ENCODE measurements at places on chromosomes 6 and 20.

DNA sequence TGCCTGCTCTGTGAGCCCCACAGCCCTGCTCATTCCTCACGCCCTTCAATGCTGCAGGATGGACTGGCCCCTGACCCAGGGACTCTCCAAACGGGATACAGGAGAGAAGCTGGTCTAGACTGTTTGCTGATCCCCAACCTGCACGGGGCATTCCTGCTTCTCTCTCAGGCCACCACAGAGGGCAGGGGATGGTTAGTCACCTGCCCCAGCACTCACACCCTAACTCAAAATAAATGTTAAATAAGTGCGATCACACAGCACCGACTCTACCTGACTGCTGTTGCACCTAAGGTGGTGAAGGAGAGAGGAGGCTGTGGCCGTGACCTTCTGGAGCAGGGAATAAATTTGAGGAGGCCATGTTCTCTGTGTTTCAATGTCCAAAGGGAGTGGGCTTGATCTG is 39.9 kb upstream of the TGM6 start:
- DNase-seq, result no peak

DNA sequence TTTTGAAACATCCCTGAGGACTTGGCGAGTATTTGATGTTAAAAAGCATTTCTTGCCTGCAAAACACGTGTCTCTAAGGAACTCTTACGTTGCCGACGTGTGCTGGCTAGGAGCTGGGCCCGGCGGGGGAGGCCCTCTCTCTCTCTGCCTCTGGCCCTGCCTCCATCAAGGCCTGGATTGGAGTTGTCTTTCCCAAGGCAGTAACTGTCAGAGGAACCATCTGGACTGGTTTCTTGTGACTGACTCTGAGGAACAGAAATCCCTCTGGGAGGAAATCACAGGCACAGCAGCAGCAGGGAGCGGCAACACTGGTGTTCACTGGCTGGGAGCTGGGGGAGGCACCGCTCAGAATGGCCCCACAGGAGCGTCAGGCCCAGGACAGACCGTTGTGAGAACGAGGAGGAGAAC is 244.2 kb downstream of the NRN1 start:
- no peak for DNase-seq

DNA sequence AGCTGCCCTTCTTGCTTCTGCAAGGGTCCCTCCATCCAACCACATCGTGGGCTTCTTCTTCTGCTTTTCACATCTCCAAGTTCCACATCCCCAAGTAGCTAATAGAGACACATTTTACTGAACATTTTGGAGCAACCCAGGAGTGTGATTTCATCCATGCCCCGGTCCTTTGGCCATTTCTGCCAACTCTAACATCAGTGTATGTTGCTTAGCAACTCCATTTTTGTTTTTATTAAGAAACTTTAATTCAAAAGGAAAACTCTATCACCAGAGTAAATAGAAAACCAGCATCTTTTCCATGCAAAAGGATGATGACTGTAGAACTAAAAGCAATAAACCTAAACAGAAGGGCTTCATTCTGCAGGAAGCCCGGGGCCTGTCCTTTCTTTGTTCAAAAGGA is 32.7 kb upstream of the SULF2 start:
- no peak for DNase-seq

GRCh38 chr6:152981989-152982903 is 595 bp downstream of the FBXO5 start:
- no peak for DNase-seq

- DNase-seq, result no peak
Observed at GRCh38 chr6:27414996-27415395, 26.4 kb downstream of the ZNF391 start.

DNA sequence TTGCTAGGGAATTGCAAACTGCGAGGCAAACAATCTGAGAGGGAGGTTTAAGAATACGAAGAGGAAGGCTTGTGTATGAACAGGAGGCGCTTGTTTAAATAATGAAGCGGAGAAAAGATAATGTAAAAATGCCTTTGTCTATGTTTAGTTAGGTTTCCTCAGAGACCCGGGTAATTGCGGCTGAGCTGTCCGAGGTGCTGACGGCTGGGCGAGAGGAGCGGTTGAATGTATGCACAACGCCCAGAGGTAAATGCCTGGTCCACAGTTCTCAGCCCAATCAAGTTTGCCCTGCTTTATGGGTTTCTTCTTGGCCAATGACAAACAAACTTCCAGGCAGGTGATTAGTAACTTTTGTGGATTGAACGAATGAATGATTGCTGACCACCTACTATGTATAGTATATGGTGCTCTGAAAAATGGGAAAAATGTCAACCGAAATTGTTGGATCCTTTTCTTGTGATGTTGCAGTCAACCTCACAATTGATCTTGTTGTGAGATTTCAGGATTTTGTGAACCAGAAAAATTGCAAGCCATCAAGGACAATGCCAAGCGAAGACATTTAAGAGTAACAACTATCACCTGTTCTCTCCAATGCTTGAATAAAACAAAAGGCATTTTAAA is 38.3 kb upstream of the SLC32A1 start:
- peak; percentile 38 for DNase-seq

DNA sequence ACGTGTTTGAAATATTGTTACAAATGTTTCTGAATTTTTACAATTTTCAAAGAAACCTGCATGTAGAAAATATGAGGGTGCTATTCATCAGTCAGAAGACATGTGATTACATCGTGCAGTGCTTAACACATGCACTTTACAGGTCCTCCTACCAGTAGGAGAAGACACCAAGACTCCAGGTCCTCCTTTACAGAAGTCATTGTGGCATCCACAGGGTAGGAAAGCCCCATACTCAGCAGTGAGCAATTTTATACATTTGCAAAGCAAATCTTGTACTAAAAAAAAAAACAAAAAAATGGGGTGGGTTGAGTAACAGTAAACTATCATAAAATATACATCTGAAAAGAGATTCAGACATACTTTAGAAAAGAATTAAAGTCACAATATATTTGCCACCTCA is 14.0 kb downstream of the TPD52L1 start:
- no peak for DNase-seq

DNA sequence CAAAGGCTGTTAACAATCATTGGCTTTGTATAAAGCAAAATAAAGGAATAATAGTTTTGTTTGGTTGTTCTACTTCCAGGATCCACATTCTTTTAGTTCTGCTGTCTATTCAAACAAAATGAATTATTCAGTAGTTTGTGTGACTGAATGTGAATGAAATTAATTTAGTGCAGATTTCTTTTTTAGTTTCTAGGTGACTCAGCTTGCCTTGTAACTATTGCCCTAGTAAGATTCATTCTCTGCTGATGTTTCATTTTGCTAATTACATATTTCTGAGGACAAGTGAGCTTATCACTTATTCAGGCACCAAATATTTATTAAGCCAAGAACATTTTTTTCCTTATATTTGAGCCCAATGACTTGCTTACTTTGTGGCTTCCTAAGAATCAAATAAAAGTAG is 46.5 kb upstream of the RIPOR2 start:
- no peak for DNase-seq

DNA sequence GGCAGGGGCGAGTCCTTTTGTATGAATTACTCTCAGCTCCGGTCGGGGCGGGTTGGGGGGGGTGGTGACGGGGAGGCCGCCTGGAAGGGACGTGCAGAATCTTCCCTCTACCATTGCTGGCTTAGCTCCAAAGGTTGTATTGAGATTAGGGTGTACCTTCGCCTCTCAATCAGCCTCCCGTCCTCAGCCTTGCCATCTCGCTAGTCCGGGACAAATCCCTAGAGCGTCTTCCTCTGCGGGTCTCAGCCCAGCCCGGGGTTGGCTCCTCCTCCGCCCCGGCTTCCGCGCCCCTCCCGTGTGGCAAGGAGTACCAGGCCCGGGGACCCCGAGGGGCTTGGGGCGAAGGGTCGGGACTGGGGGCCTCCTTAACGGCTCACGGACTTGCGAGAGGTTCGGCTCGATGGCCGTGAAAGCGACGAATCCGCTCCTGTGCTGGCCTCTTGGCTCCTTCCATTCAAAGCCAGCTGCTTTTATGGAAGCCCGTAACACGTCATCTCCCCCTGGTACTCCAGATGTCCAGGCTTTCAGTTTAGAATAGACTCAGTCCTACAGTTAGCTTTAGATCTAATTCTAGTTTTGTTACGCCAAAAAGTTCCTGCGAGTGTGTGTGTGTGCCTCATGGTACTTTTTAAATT is 636 bp upstream of the EEF1A1 start:
- DNase-seq, result no peak

GRCh38 chr6:89386917-89387491 is 25.1 kb downstream of the RRAGD start:
- no peak for DNase-seq

DNA sequence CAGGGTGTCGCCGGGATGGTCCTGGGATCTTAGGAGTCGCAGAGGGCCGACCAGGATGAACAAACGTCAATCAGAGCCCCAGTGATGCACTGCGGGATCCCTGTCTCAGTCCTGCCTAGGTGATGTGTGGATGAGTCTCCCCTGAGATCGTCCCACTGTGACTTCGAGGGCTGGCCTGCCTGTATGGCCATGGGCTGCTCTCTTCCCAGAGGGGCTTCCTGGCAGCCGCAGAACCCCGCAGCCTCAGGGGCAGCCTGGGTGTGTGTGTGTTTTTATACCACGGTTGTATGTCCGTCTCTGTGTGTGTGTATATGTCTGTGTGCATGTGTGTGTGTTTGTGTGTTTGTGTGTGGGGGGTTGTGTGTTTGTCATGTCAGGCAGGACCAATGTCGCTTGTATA is 111.6 kb downstream of the MYLK4 start:
- no peak for DNase-seq

DNA sequence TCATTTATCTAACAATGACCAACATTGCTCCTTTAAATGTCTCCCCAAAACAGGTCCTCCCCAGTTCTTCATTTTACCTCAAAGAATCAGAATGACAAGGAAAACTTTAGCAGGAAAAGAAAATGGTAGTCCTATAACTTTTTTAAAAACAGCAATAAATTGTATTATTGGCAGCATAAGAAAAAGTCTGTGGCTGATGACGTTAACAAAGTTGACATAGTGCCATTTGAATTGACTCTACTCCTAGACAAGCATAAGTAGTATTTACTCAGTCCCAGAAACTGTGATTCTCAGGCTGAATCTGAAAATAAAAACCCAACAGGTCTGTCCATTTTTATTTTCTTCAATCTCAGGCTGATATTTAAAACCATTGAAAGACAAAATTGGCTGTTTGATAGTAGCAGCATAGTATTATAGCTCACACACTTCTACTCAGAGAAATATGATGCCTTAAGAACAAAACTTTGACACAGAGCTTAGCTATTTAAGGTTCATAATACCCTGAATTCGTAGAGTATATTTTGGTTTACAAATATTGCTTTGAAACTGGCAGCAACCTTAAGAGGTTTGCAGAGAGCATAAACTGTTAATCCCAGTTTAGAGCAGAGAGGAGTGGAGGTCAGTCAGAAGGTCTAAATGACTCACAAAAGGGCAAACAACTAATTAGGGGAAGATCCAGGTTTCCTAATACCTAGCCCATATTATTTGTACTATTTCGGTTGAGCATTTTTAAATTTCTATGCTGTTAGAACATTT is 35.0 kb upstream of the TENT5A start:
- DNase-seq, result no peak

DNA sequence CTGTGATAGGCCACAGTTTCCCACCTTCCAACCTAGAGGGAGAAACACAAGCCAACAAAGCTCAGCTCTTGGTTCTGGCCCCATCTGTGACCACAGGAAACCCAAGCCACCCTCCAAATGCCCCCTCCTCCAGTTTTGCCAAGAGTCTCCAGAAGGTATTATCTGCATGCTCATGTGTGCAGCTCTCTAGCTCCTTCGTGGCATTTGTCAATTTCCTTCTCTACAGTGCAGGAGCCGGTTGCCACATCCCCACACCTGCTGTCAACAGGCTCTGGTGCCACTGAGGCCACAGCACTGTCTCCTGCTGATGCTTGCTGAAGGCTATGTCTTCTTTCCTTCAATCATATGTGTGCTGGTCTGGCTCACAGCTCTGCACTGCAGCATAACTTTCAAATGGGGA is 177.2 kb downstream of the CLIC5 start:
- no peak for DNase-seq

GRCh38 chr6:5141046-5141445 is 55.9 kb downstream of the PPP1R3G start:
- no peak for DNase-seq

DNA sequence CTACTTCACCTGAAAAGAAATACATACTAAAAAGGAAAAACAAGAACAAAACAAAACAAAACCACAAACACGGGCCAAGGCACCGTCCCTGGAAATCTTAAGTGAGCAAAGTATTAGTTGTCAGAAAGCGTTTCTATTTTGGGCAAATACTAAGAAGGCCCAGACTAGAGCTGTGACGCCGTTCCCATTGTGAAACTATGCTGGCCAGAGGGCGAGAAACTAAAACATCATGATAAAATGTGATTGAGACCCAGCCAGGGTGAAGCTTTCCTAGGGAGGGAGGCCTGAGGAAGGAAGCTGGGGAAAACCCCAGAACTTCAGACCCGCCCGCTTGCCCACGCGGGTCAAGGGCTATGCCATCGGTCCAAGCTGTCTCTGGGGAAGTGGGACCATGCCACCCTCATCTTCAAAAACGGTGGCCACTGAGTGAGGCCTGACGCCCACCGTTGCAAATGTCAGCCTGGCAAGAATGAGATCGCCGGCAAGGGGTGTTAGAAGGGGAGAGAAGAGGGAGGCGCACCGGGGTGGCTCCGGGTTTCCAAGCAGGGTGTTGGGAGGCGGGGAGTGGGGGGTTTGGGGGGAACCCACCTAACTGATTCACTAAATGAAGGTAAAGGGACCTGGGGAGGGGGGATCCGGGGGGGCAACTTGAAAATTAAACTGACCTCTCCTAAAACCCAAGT is 1950.9 kb upstream of the DEFB115 start:
- DNase-seq, result no peak

DNA sequence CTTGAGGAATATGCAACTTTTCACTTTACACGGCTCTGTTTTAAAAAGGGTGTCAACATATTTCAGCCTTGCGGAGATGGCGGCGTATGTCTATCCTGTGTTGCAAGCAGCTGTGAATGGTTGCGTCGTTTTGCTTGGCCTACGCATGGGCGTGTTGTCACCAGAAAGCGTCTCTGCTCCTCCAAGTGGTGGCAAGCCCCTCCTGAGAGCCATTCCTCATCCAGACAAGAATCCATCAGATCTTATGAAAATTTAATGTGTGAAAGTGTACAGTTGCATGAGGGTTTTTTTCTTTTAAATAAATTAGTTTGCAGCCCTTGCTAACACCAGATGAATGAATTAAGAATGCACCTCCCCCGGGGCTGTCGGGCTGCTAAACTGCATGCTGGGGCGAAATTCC is 114.4 kb downstream of the PHACTR3 start:
- DNase-seq, result no peak

DNA sequence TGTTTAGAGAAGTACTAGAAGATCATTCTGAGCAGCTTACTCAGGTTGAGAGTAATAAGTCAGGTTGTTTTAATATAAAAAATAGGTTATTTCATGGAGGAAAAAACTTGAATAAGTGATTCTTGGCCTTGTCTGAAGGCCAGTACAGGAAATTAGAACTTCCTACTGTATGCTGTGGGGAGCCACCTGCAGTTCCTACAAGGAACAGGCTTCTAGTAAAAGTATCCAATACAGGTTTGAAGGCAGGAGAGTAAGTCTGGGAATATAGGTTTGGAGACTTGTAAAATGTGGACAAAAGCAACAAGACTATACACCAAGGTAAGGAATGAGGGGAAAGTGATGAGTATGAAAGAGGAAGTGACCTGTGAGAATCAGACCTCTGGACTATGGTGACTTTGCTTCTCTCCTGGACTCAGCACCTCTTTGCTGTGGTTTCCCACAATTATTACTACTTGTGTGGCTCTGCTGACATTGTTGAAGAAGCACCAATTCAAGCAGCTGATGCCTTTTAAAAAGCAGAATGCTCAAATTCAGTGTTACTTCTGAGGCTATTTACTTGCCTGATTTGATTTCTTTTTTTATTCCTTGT is 278.6 kb downstream of the TBC1D7 start:
- DNase-seq, result no peak

GRCh38 chr6:27547157-27548075 is 74.5 kb upstream of the ZNF184 start:
- DNase-seq, result no peak
